ENCODE measurements at places on chromosomes 16 and 17.

GRCh38 chr16:82848013-82848412 lies 221.2 kb downstream of the CDH13 start:
- no peak for DNase-seq

DNA sequence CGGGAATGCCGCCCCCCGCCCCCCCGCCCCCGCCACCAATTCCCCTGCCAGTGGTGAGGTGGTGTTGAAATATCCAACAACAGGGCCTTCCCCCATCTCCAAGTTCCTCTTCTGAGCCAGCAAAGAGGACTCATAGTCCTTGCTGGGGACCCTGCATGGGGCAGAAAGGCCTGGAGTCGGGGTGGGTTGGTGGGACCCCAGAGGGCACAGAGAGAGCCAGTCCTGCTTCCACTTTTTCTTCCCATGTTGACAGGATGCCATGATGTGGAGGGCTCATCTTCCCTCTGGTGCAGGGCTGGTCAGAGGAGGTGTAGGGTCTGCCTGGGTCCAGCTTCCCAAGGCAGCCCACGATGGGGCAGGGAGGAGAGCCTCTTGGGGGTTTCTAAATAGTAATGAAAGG lies 49.0 kb upstream of the PIK3R6 start:
- no peak for DNase-seq

GRCh38 chr16:61908426-61908825 lies 127.8 kb downstream of the CDH8 start:
- DNase-seq, result no peak

DNA sequence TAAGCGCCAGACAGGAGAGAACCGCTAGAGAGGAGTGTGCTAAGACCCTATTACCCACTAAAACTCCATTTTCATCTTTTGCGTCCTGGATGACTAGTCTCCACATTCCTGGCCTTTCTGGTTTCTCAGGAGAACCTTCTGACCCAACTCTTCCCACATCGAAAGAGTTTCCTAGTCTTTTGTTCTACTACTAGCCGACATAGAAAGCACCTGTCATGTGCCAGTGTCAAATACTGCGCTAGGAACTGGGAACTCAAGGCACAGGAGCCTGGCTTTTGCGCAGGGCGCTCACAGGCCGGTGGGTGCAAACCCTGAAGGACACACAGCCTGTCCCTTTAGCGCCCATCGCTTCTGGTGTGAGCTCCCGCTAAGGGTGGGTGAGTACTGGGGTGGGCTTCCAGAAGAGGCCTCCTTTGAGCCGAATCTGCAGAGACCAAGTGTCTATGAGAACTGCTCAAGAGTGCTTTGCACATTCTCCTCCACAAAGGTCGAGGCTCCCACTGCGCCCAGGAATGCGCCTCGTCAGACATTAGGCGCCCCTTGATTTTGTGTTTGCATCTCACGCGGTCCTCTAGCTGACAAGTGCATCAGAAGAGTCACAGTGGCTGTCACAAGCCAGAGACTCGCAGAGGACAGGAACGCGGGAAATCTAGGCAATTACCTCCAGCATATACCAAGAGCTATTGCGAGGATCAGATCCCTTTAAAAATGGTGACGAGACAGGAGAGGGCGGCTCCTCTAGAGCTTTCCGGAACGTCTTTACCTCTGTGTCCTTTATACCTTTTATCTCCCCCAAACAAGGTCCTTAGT lies 2.0 kb upstream of the PSMB3 start:
- DNase-seq, result no peak

DNA sequence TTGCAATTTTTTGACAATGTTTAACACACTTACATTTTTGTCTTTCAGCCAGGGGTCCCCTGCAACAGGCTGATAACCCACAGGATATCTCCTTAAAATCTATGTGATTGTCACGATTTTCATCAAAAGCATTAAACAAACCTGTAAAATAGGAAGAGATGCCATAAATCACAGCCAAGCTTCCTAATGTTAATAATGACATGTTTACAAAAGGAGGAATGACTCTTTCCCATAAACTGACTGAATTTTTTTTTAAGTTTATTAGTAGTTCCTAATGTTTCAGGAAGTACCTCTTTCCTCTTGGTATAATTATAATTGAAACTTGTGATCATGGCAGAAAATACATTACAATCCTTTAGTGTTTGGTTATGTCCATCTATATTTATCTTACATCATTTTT lies 119.6 kb downstream of the CA4 start:
- DNase-seq, result no peak

DNA sequence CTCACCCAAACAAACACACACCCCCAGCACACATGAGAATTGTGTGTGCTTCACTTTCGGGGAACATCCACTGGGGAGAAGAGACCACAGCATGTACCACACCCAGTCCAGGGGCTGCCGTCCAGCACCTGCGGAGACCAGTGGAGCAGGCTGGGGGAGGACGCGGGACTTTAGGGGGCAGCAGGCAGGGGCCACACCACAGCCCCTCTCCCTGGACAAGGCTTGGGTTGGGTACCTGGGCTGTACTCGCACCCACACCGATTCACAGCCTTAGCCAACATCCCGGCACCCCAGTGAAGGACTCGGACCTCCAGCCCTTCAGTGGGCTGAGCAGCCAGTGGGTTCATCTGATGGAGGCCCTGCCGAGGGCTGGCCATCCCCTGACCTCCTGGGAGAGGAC lies 63.3 kb downstream of the RBFOX3 start:
- no peak for DNase-seq

- no peak for DNase-seq
These were observed 14.2 kb downstream of the CDH16 start for GRCh38 chr16:66904428-66904845.

DNA sequence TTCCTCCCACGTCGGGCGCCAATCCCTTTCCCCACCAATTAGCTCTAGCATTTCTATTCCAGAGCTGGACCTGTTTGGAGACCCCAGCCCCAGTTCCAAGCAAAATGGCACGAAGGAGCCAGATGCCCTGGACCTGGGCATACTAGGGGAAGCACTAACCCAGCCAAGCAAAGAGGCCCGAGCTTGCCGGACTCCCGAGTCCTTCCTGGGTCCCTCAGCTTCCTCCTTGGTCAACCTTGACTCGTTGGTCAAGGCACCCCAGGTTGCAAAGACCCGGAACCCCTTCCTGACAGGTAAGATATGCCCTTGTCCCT lies 5.6 kb upstream of the SPATA20 start:
- no peak for DNase-seq

DNA sequence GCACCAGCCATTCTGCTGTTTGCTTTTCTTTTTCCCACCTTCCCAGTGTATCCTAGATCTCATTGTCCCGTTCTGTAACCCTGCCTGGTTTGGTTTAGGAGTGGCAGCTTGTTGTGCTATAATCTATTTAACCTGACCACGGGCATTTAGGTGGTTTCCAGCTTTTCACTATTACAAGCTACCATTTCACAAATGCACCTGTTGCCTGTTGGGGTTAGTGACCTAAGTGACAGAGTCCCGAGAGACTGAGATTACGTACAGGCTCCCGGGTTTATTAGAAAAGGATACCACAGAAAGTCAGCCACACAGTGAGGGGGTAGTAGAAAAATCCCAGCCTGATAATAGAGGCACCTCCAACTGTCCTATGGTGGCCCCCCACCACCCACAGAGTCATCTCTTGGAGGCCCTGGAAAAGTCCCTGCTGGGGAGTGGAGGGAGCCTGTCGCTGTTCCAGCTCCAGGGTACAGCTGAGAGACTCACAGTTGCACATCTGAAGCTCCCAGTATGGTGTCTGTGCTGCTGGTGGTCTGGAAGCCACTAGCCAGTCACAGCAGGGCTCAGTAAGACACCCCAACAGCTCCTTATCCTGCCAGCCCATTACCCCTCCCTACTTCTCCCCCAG lies 21.2 kb downstream of the CLEC16A start:
- no peak for DNase-seq

GRCh38 chr17:50922107-50922506 lies 56.0 kb upstream of the TOB1 start:
- no peak for DNase-seq
